ENCODE measurements at places on chromosomes 5 and 9. TPM values are rescaled to one million over a fixed set of nuclear protein-coding genes. Genes with fewer than 3 reads are reported as not detected.

The DPYSL3 gene
- total RNA-seq = 92.8 TPM

The PCDHB14 gene
- 4.8 TPM for total RNA-seq

The PDLIM4 gene
- 58.7 TPM for total RNA-seq

The NUTM2G gene
- total RNA-seq = not detected

- no peak overlapping the region for H3K4me3 ChIP-seq
- H3K36me3 ChIP-seq = no peaks in the 10 kb centered on the region
- H3K27ac ChIP-seq = no peak overlapping the region
- H3K27me3 ChIP-seq = no peaks in the 10 kb centered on the region
- no peaks in the 10 kb centered on the region for H3K4me1 ChIP-seq
Measured at GRCh38 chr9:130343445-130343918, 77.9 kb downstream of the HMCN2 start.

- H3K27me3 ChIP-seq = no peaks in the 10 kb centered on the region
- no peaks in the 10 kb centered on the region for H3K36me3 ChIP-seq
- peaks cover 2% of the 10 kb centered on the region for H3K4me1 ChIP-seq
- DNase-seq = no peak
Measured at GRCh38 chr9:129828051-129828450, 4.1 kb upstream of the TOR1A start.

GRCh38 chr5:83654427-83654994 is 66.1 kb downstream of the HAPLN1 start:
- H3K27ac ChIP-seq = no peak overlapping the region
- peaks cover 2% of the 10 kb centered on the region for H3K4me1 ChIP-seq

- H3K36me3 ChIP-seq = no peaks in the 10 kb centered on the region
- H3K4me1 ChIP-seq = peaks cover 8% of the 10 kb centered on the region
- H3K4me3 ChIP-seq = peak overlapping the region; percentile 52
- H3K27me3 ChIP-seq = no peaks in the 10 kb centered on the region
Measured at GRCh38 chr9:77649109-77649812, 1.1 kb upstream of the GNA14 start.

- no peak overlapping the region for H3K4me3 ChIP-seq
Measured at GRCh38 chr5:174359071-174359470, 313.6 kb downstream of the NSG2 start.

DNA sequence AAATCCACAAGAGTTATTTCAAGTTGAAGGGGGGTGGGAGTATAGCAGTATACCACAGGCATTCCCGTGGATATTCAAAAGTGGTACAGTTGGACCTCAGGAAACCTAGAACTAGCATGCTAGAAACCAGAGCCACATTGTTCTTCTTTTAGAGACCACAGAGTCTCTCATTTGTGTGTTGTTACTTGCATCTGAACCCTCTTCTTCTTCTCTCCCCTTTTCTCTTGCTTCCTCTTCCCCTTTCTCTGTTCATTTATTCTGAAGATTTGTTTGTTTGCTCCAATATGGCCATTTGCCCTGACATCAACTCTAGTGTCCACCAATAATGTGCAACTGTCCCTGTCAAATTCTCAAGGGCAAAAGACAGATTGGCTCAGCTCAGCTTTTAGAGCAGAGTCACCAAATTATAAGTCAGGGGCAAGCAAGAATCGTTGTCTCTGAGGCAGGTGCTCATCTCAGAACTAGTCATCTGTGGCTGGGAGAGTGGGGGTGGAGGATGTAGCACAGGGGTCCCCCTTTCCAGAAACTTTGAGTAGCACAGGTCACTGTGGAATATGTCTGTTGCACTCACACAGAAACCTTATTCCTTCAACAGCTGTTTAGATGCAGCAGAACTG is 321.1 kb downstream of the ARRDC3 start:
- no peaks in the 10 kb centered on the region for H3K36me3 ChIP-seq
- no peaks in the 10 kb centered on the region for H3K27me3 ChIP-seq
- H3K27ac ChIP-seq = no peak overlapping the region
- peaks cover 7% of the 10 kb centered on the region for H3K4me1 ChIP-seq
- no peak overlapping the region for H3K4me3 ChIP-seq

DNA sequence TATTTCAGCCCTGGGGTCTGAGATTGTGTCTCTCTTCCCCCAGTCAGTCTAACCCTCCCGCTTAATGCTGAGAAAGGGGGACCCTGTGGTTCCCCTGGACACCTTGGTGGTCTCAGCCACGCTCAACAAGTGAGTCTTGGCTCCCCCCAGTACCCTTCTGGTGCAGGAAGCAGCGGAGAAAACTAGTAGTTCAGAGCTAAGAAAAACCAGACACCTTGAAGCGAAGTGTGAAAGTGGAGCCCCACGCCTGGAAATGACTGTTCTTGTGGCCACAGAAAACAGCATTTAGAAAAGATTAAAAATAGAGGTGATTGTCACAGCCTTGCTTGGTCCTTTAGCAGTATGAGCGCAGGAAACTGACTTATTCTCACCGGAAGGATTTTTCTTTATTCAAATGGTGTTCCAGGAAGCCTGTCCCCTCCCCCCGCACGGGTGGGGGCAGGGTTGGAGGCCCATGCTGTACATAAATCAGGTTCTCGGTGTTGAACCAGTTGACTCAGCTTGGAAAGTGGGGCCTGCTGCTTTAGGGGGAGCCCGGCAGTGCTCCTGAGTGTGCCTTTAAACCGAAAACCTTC is 8.1 kb downstream of the ARPC5L start:
- DNase-seq = no peak
- H3K4me1 ChIP-seq = peaks cover 14% of the 10 kb centered on the region
- no peaks in the 10 kb centered on the region for H3K27me3 ChIP-seq
- no peak overlapping the region for H3K27ac ChIP-seq
- H3K4me3 ChIP-seq = peak overlapping the region; percentile 81

- no peak overlapping the region for H3K27ac ChIP-seq
- H3K4me1 ChIP-seq = peaks cover 11% of the 10 kb centered on the region
- H3K36me3 ChIP-seq = no peaks in the 10 kb centered on the region
- no peak overlapping the region for H3K4me3 ChIP-seq
Measured at GRCh38 chr5:74382987-74383593, 257.4 kb downstream of the ENC1 start.

Data from ovary (tissue), 10 donors.